ENCODE measurements at places on chromosomes 2 and 18. TPM values are rescaled to one million over a fixed set of nuclear protein-coding genes. Genes with fewer than 3 reads are reported as not detected.

ERMN gene
- not detected for total RNA-seq

FSHR gene
- total RNA-seq: not detected

SMYD1 gene
- total RNA-seq: not detected

DTNB gene
- total RNA-seq: 37.8 TPM

SKOR2 gene
- total RNA-seq: not detected

RGPD3 gene
- total RNA-seq: 0.31 TPM

POTEC gene
- not detected for total RNA-seq

RAD51AP2 gene
- total RNA-seq: not detected

SOWAHC gene
- 23.4 TPM for total RNA-seq

PARD6G gene
- total RNA-seq: 5.2 TPM

GPAT2 gene
- not detected for total RNA-seq

TUBB8B gene
- not detected for total RNA-seq

NOTO gene
- total RNA-seq: 0.08 TPM

CHRNA1 gene
- not detected for total RNA-seq

CRYGD gene
- total RNA-seq: not detected

CDH19 gene
- total RNA-seq: not detected

IL1A gene
- not detected for total RNA-seq

TMEM18 gene
- 49.6 TPM for total RNA-seq

DNAH6 gene
- total RNA-seq: 0.26 TPM

FBXO48 gene
- 0.74 TPM for total RNA-seq

COL4A3 gene
- total RNA-seq: 0.18 TPM

CDH2 gene
- 42.3 TPM for total RNA-seq

ADD2 gene
- total RNA-seq: 0.26 TPM

GNAL gene
- 0.44 TPM for total RNA-seq

SMYD5 gene
- 37.6 TPM for total RNA-seq

SLC9A4 gene
- not detected for total RNA-seq

AQP12A gene
- not detected for total RNA-seq
